ENCODE measurements at places on chromosomes 4 and X. TPM values are rescaled to one million over a fixed set of nuclear protein-coding genes. Genes with fewer than 3 reads are reported as not detected.
A peak's percentile ranks its signal among the peaks of the same experiment; 100 is the strongest.

PDE5A gene
- 0.91 TPM for polyA plus RNA-seq

GPC4 gene
- 0.70 TPM for polyA plus RNA-seq

ARMCX5 gene
- polyA plus RNA-seq = 5.7 TPM

REELD1 gene
- 3.7 TPM for polyA plus RNA-seq

NXF2 gene
- not detected for polyA plus RNA-seq

GLRA2 gene
- not detected for polyA plus RNA-seq

COL4A6 gene
- 0.26 TPM for polyA plus RNA-seq

APOOL gene
- polyA plus RNA-seq = 3.1 TPM

PFKFB1 gene
- 0.61 TPM for polyA plus RNA-seq

- no peak for DNase-seq
Observed at GRCh38 chr4:78666830-78667258, 109.3 kb upstream of the BMP2K start.

DNA sequence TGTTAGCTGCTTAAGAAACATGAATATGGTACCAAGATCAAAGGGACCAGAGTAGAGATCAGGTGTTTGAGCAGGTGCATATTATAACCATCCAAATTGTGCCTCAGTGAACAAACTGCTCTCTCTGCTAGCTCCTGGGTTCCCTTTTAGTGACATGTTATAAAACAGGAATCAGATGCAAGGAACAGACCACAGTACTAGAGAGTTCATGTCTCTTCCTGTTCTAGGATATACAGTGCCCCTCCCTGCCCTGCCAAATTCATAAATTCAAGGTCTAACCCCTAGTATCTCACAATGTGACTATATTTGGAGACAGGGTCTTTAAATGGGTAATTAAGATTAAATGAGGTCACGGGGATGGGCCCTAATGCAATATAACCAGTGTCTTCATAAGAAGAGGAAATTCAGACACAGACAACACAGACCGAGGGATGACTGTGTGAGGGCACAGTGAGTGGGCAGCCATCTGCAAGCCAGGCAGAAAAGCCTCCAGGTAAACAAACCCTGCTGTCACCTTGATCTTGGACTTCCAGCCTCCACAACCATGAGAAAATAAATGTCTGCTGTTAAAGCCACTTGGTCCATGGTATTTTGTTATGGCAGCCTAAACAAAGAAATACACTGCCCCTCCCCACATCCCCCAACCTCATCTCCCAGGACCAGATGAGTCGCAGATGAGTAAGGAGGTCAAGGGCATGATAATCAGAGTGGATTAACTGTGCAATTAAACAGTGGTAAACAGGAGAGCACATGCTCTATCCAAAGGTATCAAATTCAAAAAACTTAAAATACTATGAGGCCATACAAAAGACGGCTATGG lies 82.5 kb downstream of the RBM47 start:
- DNase-seq = no peak

DNA sequence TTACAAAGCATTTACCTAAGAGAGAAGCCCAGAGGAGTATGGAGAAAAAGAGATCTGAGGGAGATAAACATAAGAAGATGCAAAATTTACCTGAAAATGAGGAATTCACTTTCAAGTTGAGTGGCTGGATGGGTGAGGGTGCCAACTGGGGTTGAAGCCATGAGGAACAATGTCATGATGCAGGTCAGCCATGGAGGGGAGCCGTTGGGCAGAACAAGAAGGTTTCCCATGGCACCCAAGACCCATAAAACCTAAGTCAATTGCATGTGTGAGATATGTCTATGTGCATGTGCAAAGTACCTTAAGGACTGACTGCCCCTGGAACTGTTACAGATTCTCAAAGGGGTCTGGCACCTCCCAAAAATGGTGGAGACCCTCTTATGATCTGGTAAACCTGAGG lies 46.6 kb upstream of the PRRG1 start:
- no peak for DNase-seq

GRCh38 chr4:43132010-43132582 lies 239.6 kb downstream of the GRXCR1 start:
- DNase-seq = peak; percentile 76

DNA sequence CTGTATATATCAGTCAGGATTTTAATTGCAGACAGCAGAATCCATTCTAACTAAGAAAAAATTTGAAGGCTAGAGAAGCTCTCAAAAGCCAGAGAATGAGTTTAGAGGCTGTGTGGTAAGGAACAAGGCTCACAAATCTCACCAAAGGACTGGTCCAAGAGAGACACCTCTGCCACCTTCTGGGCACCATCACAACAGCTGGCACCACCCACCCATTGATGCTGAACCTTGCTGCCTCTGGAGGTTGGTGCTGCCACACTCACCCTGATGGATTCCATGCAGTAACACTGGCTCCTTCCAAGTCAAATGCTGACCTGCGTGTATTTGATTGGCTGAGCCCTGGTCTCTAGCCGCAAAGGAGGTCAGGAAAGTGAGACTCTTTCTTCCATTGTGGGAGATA lies 100.8 kb downstream of the BEND2 start:
- no peak for DNase-seq

DNA sequence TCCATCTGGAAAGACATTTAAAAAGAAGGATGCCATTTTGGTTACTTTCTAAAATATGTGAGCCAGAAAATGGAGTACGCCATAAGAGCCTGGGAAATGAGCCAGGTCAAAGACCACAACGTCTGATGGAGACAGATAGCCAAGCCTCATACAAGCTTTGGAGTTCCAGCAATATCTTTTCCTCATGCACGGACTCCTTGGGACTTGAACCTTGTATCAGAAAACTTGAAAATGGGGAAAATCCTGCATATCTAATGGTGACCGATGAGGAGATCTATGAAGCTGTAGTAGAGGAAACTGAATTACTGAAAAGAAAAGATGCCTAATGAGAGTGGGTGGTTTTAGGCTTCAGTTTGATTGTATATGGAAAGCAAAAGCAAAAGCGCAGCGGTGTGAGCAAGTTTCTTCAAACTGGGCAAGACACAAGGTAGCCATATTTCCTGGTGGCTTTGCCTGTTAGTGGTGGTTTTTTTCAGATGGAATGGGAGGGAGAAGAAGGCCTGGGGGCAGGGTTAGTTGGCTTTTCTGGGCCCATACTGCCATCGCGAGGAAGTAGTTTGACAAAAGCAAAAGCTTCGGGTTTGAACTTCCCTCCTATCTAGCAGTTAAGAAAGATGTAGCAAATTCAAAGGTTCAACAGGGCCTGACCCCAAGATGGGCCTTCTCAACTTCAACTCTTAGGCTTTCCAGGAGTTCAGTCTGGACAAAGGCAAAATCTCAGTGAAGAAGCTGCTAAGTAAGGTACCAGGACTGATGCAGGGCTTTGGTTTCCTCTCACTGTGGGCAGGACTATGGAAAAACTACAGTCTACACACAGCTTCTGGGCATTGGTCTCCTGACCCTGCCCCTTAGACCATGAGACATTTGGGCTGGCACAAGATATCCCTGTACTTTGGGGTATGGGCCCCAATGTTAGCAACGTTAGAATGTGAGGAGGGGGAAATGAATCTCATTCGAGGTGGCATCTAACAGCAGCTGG lies 210.0 kb upstream of the STK26 start:
- peak; percentile 88 for DNase-seq

DNA sequence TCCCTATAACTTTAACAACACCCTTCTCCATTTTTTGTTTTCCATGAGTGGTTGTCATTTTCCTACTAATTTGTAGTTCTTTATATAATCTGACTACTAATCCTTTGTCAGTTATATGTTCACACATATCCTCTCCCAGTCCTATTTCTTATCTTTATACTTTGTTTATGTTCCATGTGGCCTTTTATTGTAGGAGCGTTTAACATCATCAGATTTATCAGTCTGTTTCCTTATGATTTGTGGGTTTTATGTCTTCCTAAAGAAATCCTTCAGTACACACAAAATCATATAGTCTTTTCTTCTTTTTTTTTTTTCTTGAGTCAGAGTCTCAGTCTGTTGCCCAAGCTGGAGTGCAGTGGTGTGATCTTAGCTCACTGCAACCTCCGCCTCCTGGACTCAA lies 204.9 kb upstream of the SPRY1 start:
- DNase-seq = no peak

GRCh38 chr4:184802697-184803015 lies 23.1 kb downstream of the ACSL1 start:
- DNase-seq = peak; percentile 17

All from spleen (tissue), 13 donors.